Articular chondrocyte of knee joint (primary cell): ENCODE measurements at places on chromosomes 1 and 21. TPM values are rescaled to one million over a fixed set of nuclear protein-coding genes. Genes with fewer than 3 reads are reported as not detected.

Gene DCST1
- total RNA-seq: not detected in 2 replicates

Gene NES
- total RNA-seq: 0.26 and 0.65 TPM in 2 replicates

Gene ANKRD35
- total RNA-seq: 2.6 and 2.8 TPM in 2 replicates

Gene ANGPTL7
- 2.9 and 6.8 TPM in 2 replicates for total RNA-seq

Gene SPRR1B
- total RNA-seq: not detected in 2 replicates

Gene ACTN2
- not detected in 2 replicates for total RNA-seq

Gene FAM229A
- total RNA-seq: 1.1 and 1.8 TPM in 2 replicates

Gene CAP1
- 342 and 345 TPM in 2 replicates for total RNA-seq

Gene RIPK4
- total RNA-seq: 6.4 and 13.9 TPM in 2 replicates

Gene FAM163A
- not detected in 2 replicates for total RNA-seq

Gene CYP4A11
- not detected in 2 replicates for total RNA-seq

Gene CDA
- total RNA-seq: 10.1 and 15.0 TPM in 2 replicates

Gene RHOU
- total RNA-seq: 18.2 and 25.9 TPM in 2 replicates

Gene GBP5
- 0.11 TPM in 1 of 2 replicates, not detected in the other for total RNA-seq

Gene BEND5
- 0.11 and 1.0 TPM in 2 replicates for total RNA-seq

Gene VWA5B1
- not detected in 2 replicates for total RNA-seq

Gene SELENOF
- 270 and 298 TPM in 2 replicates for total RNA-seq

Gene OR6N1
- not detected in 2 replicates for total RNA-seq

Gene ITLN2
- total RNA-seq: not detected in 2 replicates

Gene TNFAIP8L2
- total RNA-seq: not detected in 2 replicates

Gene ANKRD65
- 1.7 and 2.9 TPM in 2 replicates for total RNA-seq

Gene HSD11B1
- total RNA-seq: 3.3 and 4.2 TPM in 2 replicates

Gene F3
- total RNA-seq: 28.9 and 45.0 TPM in 2 replicates

Gene RAP1GAP
- total RNA-seq: 0.32 and 0.65 TPM in 2 replicates

Gene IVL
- total RNA-seq: 0.11 TPM in 1 of 2 replicates, not detected in the other

Gene RSPO1
- 0.11 and 0.13 TPM in 2 replicates for total RNA-seq
